Activated CD4-positive, alpha-beta T cell treated with anti-CD3 and anti-CD28 coated beads for 24 hours (primary cell): ENCODE measurements at places on chromosomes 16 and 17.

DNA sequence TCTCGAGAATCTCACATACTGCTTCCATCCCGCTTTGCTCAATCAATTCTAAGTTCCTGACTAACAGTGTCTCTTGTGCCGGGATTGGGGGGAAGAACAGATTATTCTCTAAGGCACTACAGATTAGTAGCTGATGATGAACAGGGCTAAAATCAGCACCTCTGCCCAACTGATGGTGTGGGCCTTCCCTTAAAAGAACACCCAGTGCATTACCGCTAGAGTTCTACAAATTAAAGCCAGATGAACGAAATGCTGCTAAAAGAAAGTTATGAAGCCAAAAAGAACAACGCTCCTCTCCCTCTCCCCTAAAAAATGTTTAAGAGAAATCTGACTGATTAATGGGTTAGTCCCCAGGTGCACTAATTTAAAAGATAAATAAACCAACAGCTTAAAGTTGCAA is 4.4 kb downstream of the CDC27 start:
- no peak for DNase-seq

GRCh38 chr17:2198927-2199326 is 104.7 kb downstream of the SMG6 start:
- no peak for DNase-seq

DNA sequence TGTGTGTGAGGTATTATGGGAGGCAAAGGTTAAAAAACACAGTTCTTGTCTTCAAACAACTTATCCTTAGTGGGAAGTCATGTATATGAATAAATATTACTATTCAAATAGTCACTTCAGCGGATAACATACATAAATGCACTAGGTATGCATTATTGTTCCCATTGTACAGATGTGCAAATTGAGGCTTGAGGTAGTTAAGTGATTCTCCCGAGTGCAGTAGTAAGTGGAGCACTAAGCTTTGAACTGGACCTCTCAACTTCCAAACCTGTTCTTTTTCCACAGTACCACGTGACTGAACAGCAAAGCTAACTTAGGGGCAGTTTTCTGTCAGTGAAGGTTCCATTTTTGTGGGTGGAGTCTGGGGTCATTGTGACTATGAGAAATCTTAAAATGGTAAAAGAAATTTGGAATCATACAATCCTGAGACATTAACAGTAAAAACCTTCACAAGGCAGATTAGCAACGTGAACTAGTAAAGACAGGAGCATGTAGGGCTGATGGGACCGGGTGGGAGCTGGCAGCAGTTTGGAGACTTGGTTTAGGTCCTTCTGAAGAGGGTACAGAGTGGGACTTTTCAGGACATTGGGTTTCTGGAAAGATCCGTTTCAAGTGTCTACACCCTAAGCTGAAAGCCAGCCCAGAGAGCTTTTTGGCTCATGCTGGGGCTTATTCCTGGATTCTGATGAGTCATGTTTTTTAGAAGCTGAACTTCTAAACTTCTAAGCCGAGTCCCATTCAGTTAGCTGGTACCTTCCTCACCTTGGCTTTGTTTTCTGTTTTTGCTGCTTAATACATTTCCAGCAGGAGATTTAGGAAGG is 204.9 kb downstream of the PRKCA start:
- no peak for DNase-seq

- DNase-seq: no peak
These were observed 2.0 kb upstream of the YPEL2 start for GRCh38 chr17:59329176-59330052.

- no peak for DNase-seq
These were observed 237.7 kb upstream of the ZFHX3 start for GRCh38 chr16:73285436-73286201.

DNA sequence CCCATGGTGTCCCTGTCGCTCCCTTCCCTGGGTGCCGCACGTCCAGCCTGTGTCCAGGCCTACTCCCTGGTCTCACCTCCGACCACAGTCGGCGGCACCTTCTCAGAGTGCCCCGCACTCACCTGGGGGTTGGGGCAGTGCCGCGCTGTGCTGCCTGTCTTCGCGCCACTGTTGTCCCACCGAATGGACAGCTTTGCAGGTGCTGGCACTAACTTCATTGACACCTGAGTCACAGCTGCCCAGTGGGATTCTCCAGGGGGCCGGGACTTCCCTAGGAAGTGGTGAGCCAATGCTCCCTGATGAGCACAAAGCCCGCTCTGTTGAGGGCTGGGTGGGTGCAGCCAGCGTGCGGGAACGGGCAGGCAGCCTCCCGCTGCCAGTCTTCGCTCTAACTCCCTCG is 24.3 kb upstream of the DBNDD1 start:
- DNase-seq: no peak

GRCh38 chr17:11813871-11814270 is 183.4 kb downstream of the ZNF18 start:
- DNase-seq: no peak

DNA sequence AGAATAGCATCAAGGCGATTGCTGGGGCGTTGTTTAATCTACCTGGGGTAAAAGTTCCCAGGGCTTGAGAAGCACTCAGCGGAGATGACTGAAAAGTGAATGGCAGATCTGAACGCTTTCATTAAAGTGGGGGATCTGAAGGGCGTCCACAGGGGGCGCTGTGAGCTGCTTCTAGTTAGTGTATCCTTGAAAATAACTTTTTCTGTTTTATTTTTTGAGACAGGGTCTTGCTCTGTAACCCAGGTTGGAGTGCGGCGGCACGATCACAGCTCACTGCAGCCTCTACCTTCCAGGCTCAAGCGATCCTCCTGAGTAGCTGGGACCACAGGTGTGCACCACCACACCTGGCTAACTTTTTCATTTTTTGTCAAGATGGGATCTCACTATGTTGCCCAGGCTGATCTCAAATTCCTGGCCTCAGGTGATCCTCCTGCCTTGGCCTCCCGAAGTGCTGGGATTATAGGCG is 360.4 kb downstream of the SEC14L1 start:
- peak; percentile 28 for DNase-seq

- DNase-seq: no peak
These were observed 60.1 kb upstream of the GSE1 start for GRCh38 chr16:85552980-85553435.

DNA sequence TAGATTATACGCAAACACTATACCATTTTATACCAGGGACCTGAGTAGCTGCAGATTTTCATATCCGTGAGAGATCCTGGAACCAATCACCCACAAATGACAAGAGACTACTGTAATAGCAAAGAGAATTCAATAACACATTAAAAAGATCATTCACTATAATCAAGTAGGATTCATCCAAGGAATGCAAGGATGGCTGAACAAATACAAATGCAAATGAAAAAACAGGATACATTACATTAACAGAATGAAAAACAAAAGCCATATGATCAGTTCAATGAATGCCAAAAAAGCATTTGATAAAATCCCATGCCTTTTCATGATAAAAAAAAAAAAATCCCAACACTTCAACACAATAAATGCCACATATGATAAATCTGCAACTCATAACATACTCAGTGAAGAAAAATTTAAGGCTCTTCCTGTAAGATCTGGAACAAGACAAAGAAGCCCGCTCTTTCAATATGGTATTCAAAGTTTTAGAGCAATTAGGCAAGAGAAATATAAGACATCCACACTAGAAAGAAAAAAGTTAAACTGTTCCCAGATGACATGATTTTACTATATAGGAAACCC is 29.0 kb downstream of the N4BP1 start:
- DNase-seq: no peak

- DNase-seq: no peak
These were observed 73.5 kb upstream of the KIF2B start for GRCh38 chr17:53749178-53749577.

- DNase-seq: no peak
These were observed 217.9 kb upstream of the PSMD7 start for GRCh38 chr16:74078511-74079231.

GRCh38 chr17:75750661-75751423 is 14.2 kb downstream of the GALK1 start:
- DNase-seq: no peak

DNA sequence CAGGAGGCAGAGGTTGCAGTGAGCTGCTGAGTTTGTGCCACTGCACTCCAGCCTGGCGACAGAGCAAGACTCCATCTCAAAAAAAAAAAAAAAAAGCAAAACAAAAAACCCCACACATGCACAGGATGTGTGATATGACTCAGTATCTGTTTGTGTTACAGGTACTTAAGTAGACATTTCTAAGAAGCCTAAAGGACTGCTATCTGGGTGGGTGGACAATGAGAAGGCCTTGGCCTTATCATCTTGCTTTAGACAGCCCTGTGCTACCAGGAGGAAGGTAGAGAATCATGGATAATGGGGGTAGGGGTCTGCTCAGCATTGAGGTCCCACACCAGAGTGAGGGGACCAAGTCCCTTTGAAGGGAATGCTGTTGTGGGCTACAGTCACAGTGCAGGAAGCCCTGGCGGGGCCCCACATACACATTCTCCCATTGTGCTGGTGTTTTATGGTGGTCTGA is 26.7 kb downstream of the PLD6 start:
- no peak for DNase-seq

- no peak for DNase-seq
These were observed 747 bp upstream of the LHX1 start for GRCh38 chr17:36936455-36937000.

DNA sequence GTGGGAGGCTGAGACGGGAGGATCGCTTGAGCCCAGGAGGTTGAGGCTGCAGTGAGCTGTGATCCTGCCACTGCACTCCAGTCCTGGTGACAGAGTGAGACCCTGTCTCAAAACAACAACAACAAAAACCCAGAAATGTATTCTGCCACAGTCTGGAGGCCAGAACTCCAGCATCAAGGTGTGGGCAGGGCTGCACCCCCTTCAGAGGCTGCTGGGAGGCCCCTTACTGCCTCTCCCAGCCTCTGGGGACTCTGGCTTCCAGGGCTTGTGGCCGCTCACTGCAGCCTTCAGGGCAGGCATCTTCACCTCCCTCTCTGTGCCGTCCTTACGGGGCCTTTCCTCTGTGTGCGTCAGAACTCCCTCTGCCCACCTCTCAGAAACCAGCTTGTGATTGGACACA is 209.4 kb upstream of the GSE1 start:
- DNase-seq: no peak

DNA sequence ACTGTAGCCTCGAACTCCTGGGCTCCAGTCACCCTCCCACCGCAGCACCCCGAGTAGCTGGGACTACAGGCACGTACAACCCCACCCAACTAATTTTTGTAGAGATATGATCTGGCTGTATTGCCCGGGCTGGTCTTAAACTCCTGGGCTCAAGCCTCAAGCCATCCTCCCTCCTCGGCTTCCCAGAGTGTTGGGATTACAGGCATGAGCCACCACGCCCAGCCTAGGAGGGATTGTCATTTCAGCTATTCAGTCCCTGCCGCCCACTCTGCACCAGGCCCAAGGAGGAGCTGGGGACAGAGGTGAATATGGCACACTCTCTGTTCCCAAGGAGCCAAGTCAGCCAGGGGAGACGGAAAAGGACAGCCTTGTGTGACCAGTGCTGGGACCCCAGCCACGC is 256.2 kb downstream of the PARN start:
- DNase-seq: no peak

GRCh38 chr16:68617734-68618133 is 27.4 kb upstream of the CDH3 start:
- DNase-seq: no peak

GRCh38 chr17:63653050-63653449 is 30.8 kb downstream of the MAP3K3 start:
- no peak for DNase-seq
